ENCODE measurements at places on chromosomes 1 and 21.

DNA sequence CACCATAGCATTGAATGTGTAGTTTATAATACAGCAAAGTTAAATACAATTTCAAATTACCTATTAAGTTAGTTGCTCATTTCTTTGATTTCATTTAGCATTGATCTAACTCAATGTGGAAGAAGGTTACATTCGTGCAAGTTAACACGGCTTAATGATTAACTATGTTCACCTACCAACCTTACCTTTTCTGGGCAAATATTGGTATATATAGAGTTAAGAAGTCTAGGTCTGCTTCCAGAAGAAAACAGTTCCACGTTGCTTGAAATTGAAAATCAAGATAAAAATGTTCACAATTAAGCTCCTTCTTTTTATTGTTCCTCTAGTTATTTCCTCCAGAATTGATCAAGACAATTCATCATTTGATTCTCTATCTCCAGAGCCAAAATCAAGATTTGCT lies at the start of gene ANGPTL3:
Gene ANGPTL3 (plus strand): TSS at position 240 of the 400 bp plus-strand sequence. CDS start 47 bp downstream, at position 287.
- no peak for DNase-seq

DNA sequence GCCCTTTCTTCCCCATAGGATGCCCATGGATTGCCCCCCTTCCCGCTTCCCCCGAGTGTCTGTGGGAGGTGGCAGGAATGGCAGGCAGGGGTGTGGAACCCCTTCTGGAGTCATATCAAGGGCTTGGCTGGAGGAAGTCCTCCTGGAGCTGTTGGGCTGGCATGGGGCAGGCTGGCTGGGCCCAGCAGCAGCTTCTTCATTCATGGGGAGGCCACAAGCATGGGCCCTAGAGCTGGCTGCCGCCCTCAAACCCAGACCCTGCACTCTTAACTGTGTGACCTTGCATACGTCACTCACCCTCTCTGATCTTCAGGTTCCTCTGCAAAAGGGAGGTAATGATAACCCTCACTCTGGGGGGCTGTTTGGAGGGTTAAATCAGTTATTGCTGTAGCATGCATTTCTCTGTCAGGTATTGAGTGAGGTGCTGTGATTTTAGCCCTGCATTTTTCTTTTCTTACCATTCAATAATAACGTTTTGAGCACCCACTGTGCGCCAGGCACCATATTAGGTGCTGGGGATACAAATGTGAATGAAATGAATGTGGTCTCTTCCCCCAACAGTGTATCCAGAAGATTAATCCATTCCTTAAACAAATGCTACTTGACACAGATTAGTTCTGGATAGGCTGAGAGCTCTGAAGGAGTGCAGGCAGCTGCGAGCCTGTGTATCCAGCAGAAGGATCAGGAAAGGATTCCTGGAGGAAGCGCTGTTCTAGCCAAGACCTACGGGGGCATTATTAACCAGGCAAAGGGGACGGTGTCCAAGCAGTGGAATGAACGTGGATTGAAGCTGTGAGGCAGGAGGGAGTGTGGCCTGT lies 9.3 kb downstream of the PCSK9 start:
- peak; percentile 41 for DNase-seq

GRCh38 chr1:1616045-1616790 lies 918 bp downstream of the MIB2 start:
- DNase-seq: peak; percentile 67

DNA sequence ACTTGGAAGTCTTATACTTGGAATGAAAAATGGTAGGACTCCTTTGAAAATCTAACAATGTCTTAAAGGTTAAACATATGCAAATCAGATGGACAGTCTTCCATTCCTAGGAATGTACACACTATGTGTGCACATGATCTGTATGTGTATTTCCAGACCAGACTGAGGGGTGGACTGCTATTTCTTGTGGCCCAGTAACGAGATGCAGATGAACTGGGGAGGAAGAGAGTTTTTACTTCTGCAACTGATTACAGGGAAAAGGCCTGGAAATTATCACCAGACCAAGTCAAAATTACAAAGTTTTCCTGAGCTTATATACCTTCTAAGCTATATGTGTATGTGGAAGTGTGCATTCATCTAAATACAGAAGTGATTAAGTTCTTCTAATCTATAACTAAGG lies 17.7 kb downstream of the NBPF3 start:
- no peak for DNase-seq

DNA sequence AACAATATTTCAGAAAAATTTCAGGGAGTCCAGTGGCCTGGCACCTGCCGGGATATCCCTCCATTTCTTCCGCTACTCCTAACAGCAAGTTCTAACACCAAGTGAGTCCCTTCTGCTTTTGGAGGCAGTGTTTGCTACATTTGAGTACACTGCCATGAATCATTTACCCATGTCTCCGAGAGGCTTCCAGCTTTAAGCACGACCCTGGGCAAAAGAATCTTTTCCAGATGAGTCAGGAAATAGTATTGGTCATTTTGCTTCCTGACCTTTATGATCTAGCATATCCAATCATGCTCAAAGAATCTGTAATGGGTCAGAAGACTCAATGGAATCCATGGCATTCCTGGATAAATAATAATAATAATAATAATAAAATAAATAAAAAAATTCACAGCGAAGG lies 60.7 kb upstream of the FMN2 start:
- no peak for DNase-seq

DNA sequence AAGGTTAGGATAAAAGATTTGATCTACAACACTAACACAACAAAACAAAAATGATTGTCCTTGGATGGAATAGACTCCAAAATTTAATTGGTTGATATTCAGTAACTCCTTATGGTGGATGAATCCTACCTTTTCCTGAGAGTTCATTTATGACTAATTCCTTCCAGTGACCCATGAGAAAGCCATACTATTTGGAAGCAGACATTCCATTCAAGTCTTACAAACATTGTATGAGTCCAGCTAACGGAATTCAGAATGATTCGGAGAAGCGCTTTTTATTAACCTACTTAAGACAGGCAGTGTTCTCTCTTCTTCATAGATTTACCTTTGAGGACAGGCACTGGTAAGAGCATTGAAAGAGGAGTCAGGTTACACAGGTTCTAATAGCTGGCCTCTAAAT lies 155.6 kb upstream of the ZNF648 start:
- no peak for DNase-seq

DNA sequence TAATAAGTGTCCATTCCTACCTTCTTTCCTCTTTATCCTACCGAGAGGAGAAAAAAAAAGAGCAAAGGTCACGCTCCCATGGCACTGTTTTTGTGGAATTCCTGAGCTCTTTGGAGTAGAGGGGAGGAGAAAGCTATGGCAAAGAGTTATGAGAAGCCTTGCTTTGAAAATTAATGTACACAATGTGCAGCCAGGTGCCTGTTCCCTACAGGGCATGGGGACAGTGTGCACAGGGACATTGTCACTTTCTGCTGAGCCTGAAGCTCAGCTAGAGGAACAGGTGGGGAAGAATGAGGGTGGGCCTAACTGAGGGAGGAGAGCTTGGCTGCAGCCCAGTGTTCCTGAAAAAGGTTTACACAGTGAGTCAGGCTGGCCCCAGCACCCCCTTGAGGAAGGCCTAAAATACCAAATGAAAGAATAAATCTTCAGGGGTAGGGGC lies 66.1 kb downstream of the PLXNA2 start:
- no peak for DNase-seq

- no peak for DNase-seq
These were observed 11.7 kb upstream of the WNT4 start for GRCh38 chr1:22154626-22155025.

DNA sequence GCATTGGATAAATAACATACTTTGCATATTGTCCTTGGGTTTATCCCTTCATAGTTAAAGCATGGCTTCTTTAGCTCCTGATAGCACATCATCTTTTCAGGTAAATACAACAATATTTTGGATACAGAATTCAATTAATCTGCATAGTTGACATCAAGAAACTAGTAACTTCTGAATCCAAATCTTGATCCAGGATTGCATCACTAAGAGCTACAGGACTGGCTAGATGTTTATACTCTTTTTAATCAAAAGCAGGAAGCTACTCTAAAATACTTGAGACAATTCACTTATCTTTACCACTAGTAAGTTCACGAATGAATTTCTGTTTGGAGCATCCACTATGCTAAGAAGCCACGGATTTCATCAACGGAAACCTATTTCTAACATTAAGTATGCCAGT lies 54.2 kb upstream of the SLC44A3 start:
- DNase-seq: no peak

DNA sequence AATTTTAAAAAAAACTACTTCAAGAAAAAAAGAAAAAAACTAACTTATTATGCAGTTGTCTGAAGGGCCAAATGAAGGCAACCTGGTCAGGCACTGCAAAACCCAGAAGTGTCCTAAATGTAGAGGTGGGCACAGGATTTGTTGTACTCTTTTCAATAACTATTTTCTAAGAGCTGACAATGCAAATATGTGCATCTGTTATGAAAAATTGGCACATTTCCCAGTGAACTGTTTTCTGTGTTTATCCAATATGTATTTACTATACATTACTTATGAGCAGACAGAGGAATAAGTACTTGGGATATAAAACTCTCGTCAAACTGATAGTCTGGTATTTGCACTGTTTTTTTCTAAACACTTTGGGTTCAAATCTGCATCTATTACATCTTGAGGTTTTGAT lies 188.0 kb upstream of the C21orf91 start:
- DNase-seq: no peak

DNA sequence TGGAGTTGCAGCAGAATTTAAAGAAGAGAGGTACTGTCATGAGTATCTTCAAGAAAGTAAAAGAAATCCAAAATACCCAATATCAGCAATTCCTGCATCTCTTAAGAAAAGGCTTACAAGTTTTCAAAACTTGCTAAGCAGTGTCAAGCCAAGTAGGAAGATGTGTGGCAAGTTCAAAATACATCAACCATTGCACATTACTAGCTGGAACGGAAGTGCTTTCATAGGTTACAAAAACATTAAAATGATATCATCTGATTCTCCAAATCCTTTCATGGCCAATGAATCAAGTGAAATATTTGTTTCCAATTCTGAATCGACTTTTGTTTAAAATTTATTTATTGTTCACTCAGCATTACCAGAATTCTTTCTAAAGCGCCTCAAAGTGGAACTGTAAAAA lies 5.7 kb upstream of the ABCA4 start:
- DNase-seq: no peak

- DNase-seq: no peak
These were observed 980 bp upstream of the METTL18 start for GRCh38 chr1:169795687-169796086.

GRCh38 chr1:36411674-36412648 lies 14.3 kb upstream of the LSM10 start:
- no peak for DNase-seq

DNA sequence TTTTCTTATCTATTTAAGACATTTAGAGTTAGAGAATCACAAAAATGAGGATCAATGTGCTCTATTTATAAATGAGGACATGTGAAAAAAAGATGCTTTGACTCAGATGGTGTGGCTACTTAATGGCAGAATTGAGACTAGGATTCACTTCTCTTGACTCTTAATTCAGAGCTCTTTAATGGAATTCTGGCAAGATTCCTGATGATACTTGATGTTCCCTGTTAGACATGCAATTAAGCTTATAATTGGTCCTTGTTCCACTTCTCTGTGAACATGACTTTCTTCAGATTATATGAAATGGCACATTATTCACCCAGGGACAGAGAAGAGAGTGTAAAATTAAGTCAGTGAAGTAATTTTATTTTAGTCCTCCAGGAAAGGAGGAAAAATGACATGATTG lies 165.3 kb downstream of the LRRC7 start:
- DNase-seq: no peak

- DNase-seq: no peak
These were observed 13.4 kb downstream of the DDR2 start for GRCh38 chr1:162645666-162646065.

GRCh38 chr1:244849189-244849866 lies 13.9 kb downstream of the COX20 start:
- DNase-seq: no peak

- DNase-seq: no peak
These were observed 8.9 kb upstream of the ZRANB2 start for GRCh38 chr1:71089536-71090270.

GRCh38 chr1:181452746-181453145 lies 30.6 kb upstream of the CACNA1E start:
- DNase-seq: no peak

DNA sequence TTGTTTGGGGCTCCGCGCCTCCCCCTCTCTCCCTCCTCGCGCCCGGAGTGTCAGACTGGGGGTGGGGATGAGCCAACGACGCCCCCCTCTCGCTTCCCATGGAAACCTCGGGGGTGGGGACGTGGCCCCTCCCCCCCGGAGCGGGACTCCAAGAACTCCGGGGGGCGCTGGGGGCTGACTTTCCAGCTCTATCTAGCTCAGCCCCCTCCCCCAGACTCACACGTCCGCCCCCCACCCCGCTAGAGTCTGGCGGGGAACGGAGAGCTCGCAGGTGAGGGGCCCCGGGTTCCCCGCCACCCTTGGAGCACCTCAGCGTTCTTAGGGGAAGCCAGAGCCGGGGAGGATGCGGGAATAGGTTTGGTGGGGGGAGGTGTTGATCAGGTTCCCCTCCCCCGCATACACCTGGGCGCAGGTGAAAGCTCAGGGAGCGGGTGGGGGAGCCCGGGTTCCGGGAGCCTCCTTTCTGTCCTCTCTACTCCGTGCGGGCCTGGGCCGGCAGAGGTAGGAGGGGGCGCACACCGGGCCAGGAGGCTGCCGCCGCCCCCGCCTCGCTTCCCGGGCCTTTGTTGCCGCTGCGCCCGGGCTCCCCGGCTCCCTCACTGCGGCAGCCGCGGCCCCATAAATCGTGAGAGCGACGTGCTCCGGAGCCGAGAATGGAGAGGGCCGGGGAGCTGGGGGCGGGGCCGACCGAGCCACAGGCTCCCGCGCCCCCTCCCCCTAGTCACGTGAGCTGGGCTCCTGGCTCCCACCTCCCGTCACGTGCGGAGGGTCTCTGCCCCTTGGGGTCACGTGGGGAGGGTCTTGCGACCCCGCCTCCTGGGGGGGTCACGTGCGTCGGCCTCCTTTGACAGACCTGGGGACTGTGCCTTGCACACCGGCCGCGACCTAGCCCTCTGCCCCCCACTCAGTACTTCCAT lies 1.9 kb downstream of the EFNA3 start:
- no peak for DNase-seq

GRCh38 chr1:205261946-205262691 lies 34.4 kb downstream of the TMCC2 start:
- DNase-seq: no peak

- DNase-seq: no peak
These were observed 32.8 kb downstream of the EPRS1 start for GRCh38 chr1:220013497-220013896.
